ENCODE measurements at places on chromosomes 5 and 9.

DNA sequence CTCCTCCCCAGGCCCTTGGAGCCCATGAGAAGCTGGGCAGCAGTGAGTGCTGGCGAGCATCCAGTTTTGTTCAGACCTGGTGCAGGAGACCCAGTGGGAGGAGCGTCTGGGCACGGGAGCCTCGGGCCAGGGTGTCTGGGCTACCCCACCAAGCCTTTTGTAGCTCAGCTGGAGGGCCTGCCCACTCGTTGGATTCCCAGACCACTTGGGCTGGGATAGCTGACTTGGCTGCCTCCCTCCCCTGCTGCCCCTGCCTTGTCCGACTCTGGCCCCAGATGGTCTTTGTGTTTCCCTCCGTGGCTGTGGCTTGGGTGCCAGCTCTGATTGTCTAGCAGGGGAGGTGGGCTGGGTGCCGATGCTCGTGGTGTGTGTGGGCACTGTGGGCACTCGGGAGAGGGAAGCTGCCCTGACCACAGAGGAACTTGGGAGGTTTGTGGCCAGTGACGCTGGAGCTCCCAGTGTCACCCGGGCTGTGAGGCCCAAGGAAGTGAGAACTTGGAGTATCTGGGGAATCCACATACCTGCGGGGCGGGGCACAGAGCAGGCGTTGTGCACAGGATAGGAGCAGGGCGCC, 47.3 kb downstream of the WNK2 start:
- no peak for DNase-seq

- DNase-seq = no peak
These were observed 52.1 kb downstream of the TLE1 start for GRCh38 chr9:81637276-81637675.

- no peak for DNase-seq
These were observed 5.8 kb downstream of the ITK start for GRCh38 chr5:157186309-157187045.

- DNase-seq = no peak
These were observed 219.1 kb downstream of the MED10 start for GRCh38 chr5:6158974-6159831.

DNA sequence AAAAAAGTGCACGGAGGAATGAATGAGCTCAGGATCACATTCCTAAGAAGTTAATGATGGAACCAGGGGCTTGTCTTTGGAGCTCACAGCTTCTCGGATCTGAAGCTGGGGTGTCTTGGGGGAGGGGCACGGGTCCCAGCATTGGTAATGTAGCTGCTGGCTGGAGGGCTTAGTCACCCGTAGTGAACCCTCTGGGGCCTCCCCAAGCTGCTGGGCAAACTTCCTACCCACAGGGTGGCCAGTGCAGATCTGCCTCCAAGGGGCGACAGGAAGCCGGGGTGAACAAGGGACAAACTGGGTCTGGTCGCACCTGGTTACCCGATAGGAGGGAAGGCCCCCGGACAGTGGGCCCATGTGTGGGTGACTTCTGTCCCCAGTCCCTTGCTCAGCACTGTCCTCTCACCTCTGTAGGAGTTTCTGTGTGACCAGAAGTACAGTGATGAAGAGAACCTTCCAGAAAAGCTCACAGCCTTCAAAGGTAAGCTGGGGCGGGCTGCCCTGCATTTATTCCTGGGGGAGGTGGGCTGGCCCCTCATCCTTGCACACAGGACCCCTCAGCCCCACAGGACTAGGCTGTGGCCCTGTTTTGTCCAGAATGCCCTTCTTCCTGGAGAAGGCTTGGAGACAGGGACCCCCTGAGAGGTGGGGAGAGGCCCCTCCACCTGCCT, 14.1 kb upstream of the NUP214 start:
- DNase-seq = no peak

Data from activated CD8-positive, alpha-beta memory T cell treated with anti-CD3 and anti-CD28 coated beads, Interleukin-2, amount 50 U/mL, for 4 hours (primary cell).